ENCODE measurements at places on chromosomes 11 and 22. TPM values are rescaled to one million over a fixed set of nuclear protein-coding genes. Genes with fewer than 3 reads are reported as not detected.

The KIAA1671 gene
- total RNA-seq: 17.0 TPM

The C22orf42 gene
- not detected for total RNA-seq

The IGHMBP2 gene
- total RNA-seq: 8.3 TPM

The CTSC gene
- 289 TPM for total RNA-seq

The ZNF143 gene
- total RNA-seq: 20.1 TPM

The BATF2 gene
- 0.87 TPM for total RNA-seq

The CD3E gene
- total RNA-seq: 12.0 TPM

The DDX6 gene
- 146 TPM for total RNA-seq

The GAS2 gene
- 10.8 TPM for total RNA-seq

The TM7SF2 gene
- total RNA-seq: 58.4 TPM

The SLC7A4 gene
- total RNA-seq: not detected

The OR51A2 gene
- not detected for total RNA-seq

The OR52A5 gene
- not detected for total RNA-seq

The THY1 gene
- total RNA-seq: 57.8 TPM

The TSG101 gene
- total RNA-seq: 59.2 TPM

The MGAT3 gene
- total RNA-seq: 3.7 TPM

The KRTAP5-1 gene
- not detected for total RNA-seq

The RAG1 gene
- 1.8 TPM for total RNA-seq

The OR10W1 gene
- total RNA-seq: not detected

The EHF gene
- total RNA-seq: 0.56 TPM

The NTM gene
- total RNA-seq: 3.8 TPM

The TMEM45B gene
- not detected for total RNA-seq

The LRRC32 gene
- 63.1 TPM for total RNA-seq

The APOA4 gene
- not detected for total RNA-seq

The IGSF9B gene
- 43.7 TPM for total RNA-seq

The LYVE1 gene
- total RNA-seq: 17.0 TPM

The APOA5 gene
- total RNA-seq: not detected

The MAPK11 gene
- total RNA-seq: 5.2 TPM

The MYBPC3 gene
- total RNA-seq: 2,074 TPM

The CD3G gene
- not detected for total RNA-seq

The GRAMD4 gene
- total RNA-seq: 49.9 TPM

The ACCSL gene
- not detected for total RNA-seq

The CD3D gene
- not detected for total RNA-seq

The C11orf68 gene
- total RNA-seq: 17.0 TPM

The UPK3A gene
- total RNA-seq: not detected

The VSIG10L2 gene
- total RNA-seq: not detected

The SPTBN2 gene
- 0.96 TPM for total RNA-seq

The GLB1L2 gene
- total RNA-seq: 0.52 TPM

The PDE3B gene
- total RNA-seq: 7.6 TPM

The BAIAP2L2 gene
- not detected for total RNA-seq

The SPDYC gene
- not detected for total RNA-seq

The SMTNL1 gene
- total RNA-seq: not detected

The IL17REL gene
- total RNA-seq: not detected

The NOL12 gene
- 15.2 TPM for total RNA-seq

The PRR14L gene
- total RNA-seq: 14.5 TPM

The MRGPRX3 gene
- total RNA-seq: not detected

The SLC22A6 gene
- total RNA-seq: not detected

The PIWIL4 gene
- total RNA-seq: 0.68 TPM

The PARVG gene
- total RNA-seq: 1.1 TPM

The RCE1 gene
- 5.0 TPM for total RNA-seq

The CBLIF gene
- total RNA-seq: not detected

The PISD gene
- 13.1 TPM for total RNA-seq

The ARHGEF17 gene
- total RNA-seq: 47.6 TPM

The OAF gene
- total RNA-seq: 39.1 TPM

All from heart left ventricle (tissue), 16 donors.